Pancreas (tissue), 10 donors: ENCODE measurements at places on chromosomes 1 and 21. TPM values are rescaled to one million over a fixed set of nuclear protein-coding genes. Genes with fewer than 3 reads are reported as not detected.

ADAMTS4 gene
- total RNA-seq: 6.0 TPM

PCSK9 gene
- total RNA-seq: 10.1 TPM

- H3K4me1 ChIP-seq: no peaks in the 10 kb centered on the region
- H3K4me3 ChIP-seq: no peak overlapping the region
- no peaks in the 10 kb centered on the region for H3K36me3 ChIP-seq
- DNase-seq: no peak
These were observed 13.1 kb upstream of the KYAT3 start for GRCh38 chr1:89005286-89006151.

- no peak for DNase-seq
- peaks cover 12% of the 10 kb centered on the region for H3K36me3 ChIP-seq
- no peaks in the 10 kb centered on the region for H3K27me3 ChIP-seq
- no peak overlapping the region for H3K4me3 ChIP-seq
- no peak overlapping the region for H3K27ac ChIP-seq
These were observed 21.8 kb downstream of the CHD1L start for GRCh38 chr1:147264158-147264768.

- no peak overlapping the region for H3K27ac ChIP-seq
- no peaks in the 10 kb centered on the region for H3K4me1 ChIP-seq
- H3K4me3 ChIP-seq: no peak overlapping the region
- H3K27me3 ChIP-seq: no peaks in the 10 kb centered on the region
- H3K36me3 ChIP-seq: no peaks in the 10 kb centered on the region
These were observed 161.9 kb downstream of the MAGI3 start for GRCh38 chr1:113552244-113552643.

- no peaks in the 10 kb centered on the region for H3K4me1 ChIP-seq
- H3K36me3 ChIP-seq: no peaks in the 10 kb centered on the region
- DNase-seq: no peak
- no peak overlapping the region for H3K27ac ChIP-seq
- H3K4me3 ChIP-seq: no peak overlapping the region
- H3K27me3 ChIP-seq: no peaks in the 10 kb centered on the region
These were observed 40.7 kb upstream of the SLC5A9 start for GRCh38 chr1:48181669-48182367.

DNA sequence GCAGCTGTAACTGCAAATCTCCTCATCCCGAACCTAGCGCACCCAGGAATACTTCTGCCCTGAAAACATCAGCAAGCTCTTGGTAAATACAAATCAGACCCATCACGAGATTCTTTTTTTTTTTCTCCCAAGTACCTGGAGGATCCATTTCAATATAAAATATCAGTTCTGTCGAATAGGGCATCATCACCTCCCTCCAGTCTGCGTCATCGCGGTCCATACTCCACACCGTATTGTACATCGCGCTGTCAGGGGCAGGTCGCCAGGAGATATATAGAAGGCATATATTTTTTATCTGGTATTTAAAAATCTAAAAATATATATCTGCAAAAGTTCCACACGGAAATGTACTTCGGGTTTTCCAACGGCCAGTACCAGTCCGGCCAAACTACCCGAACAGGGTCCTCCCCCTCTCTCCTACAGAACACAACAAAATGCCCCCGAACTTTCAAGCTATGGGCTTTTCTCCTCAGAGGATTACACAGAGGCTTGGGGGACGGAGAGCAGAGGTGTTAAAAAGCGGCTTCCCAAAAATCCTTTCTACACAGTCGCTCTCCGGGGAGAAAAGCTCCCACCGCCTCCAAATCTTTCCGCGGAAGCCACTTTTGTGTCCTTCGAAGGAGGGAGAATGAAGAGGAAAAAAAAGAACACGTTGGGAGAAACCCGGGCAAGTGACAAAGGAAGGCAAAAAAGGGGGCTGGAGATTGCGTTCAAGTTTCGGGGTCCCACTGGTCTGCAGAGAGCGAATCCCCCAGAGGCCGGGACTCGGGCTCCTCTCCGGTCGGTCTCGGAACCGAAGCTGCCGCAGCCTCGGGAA is 509 bp downstream of the PIK3R3 start:
- peak overlapping the region; percentile 57 for H3K4me3 ChIP-seq
- H3K27ac ChIP-seq: peak overlapping the region; percentile 86
- H3K27me3 ChIP-seq: peaks cover 28% of the 10 kb centered on the region
- H3K4me1 ChIP-seq: no peaks in the 10 kb centered on the region
- H3K36me3 ChIP-seq: no peaks in the 10 kb centered on the region

DNA sequence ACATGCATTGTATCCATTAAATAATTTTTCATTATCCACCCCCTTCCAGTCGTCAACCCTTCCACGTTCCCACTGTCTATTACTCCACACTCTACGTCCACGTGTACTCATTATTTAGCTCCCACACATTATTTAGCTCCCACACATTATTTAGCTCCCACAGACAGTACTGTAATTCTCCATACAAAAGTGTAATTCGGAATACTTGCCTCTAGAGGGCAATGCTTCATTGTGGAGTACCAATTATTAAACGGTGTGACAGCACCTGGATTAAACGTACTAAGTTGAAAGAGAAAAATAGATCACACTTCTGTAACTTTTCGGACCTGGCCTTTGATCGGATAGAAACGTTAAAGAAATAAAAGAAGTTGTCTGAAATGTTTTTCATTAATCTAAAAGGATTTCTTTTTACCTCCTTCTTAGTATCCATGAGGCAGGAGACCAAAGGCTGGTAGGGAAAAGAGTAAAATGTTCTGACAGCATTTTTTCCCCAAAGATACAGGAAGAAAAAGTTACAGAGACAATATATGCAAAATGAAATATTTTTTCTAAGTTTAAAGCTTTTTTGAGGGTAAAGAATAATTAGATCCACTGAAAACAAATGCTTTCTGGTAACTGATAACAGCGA is 99.2 kb downstream of the LHX8 start:
- no peak for DNase-seq
- H3K27ac ChIP-seq: no peak overlapping the region
- no peaks in the 10 kb centered on the region for H3K36me3 ChIP-seq
- H3K4me1 ChIP-seq: no peaks in the 10 kb centered on the region
